Large intestine (tissue), 12 donors: ENCODE measurements at places on chromosomes 12 and 14. TPM values are rescaled to one million over a fixed set of nuclear protein-coding genes. Genes with fewer than 3 reads are reported as not detected.

DNA sequence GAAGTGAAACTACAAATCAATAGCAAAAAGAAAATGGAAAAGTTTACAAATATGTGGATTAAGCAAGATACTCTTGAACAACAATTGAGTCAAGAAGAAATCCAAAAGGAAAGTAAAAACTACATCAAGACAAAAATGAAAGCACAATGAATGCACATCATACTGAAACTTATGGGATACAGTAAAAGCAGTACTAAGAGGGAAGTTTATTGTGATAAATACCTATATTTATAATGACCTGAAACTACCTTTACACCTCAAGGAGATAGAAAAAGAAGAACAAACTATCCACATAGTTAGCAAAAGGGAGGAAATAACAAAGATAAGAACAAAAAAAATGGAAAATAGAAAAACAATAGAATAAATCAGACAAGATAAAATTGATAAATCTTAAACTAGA lies 375.0 kb downstream of the TRHDE start:
- H3K27ac ChIP-seq: no peak overlapping the region
- DNase-seq: no peak
- no peaks in the 10 kb centered on the region for H3K27me3 ChIP-seq
- peaks cover 7% of the 10 kb centered on the region for H3K36me3 ChIP-seq
- H3K4me1 ChIP-seq: no peaks in the 10 kb centered on the region
- H3K4me3 ChIP-seq: no peak overlapping the region

DNA sequence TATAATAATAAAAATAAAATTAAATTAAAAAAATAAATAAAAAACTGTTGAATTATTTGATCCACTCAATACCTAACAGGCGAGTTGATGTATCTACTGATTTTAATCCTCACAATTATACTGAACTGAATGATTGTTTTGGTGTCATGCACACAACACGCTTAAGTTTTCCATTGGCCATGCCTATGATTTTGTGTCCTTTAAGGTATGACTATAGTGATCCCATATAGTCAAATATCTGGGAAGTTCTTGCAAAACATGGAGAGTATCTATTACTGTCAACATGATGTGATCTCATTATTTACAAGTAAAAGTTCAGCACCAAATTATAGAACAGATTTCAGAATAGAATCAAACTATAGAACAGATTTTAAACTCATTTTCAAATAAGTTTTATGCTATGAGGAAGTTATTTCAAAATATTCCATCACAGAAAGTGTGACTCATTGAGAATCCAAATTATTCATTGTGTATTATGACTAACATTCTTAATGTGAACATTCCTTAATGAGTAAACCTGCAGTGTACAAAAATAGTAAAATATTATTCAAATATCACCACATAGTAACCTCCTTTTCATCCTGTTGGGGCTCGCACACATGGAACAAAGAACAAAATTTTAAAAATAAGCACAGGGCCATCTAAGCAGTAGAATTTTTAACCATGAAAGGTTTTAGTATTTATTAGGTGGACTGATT lies 190.4 kb downstream of the SLC25A21 start:
- no peaks in the 10 kb centered on the region for H3K27me3 ChIP-seq
- no peaks in the 10 kb centered on the region for H3K4me1 ChIP-seq
- H3K36me3 ChIP-seq: no peaks in the 10 kb centered on the region
- H3K27ac ChIP-seq: no peak overlapping the region
- no peak overlapping the region for H3K4me3 ChIP-seq
- DNase-seq: no peak

DNA sequence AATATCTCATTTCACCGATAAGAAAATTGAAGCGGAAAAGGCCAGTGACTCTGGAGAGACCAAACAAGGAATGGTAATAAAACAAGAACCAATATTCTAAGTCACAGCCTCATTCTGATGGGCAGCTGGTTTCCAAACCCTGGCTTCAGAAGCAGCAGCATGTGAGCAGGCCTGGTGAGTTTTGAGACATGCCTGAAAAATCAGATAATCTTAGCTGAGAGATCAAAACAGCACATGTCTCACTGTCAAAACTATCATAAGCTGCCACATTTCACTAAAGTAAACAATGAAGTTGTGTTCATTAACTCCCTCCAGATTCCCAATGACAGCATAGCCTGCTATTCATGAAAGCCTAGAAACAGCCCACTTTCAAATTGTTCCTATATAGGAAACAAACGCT lies 36.5 kb downstream of the CIT start:
- H3K27me3 ChIP-seq: no peaks in the 10 kb centered on the region
- H3K27ac ChIP-seq: no peak overlapping the region
- no peaks in the 10 kb centered on the region for H3K4me1 ChIP-seq
- DNase-seq: no peak
- H3K36me3 ChIP-seq: peaks cover 5% of the 10 kb centered on the region

DNA sequence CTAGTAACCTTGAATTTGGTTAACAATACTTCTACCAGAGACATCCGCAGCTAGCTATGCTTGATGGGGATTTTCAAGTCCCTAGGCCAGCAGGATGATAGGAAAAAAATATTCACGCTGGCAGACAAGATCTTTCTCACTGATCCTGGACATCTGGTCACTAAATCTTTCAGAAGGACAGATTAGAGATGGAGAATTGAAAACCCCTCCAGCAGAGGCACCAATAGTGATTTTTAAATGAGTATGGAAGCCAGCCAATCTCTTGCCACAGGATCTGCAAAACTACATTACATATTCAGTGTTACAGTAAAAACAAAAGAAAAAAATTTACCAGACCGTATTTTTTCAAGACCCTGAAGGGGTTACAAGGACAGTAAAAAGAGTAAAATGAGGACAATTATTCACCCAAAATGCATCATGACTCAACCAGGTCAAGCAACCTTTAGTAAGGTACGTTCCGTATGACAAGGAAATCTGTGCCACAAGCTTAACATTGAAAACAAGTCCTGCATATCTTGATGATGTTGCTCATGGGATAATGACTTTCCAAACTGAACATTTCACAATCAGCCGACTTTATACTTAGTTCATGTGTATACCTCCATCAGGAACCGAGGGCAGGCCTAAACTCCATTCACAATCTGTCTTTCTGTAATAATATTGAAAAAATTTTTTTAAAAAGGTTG lies 239.5 kb downstream of the GXYLT1 start:
- no peaks in the 10 kb centered on the region for H3K27me3 ChIP-seq
- H3K4me1 ChIP-seq: no peaks in the 10 kb centered on the region
- no peak for DNase-seq
- no peaks in the 10 kb centered on the region for H3K36me3 ChIP-seq
- H3K27ac ChIP-seq: no peak overlapping the region
- H3K4me3 ChIP-seq: no peak overlapping the region

- H3K4me1 ChIP-seq: no peaks in the 10 kb centered on the region
- no peak overlapping the region for H3K27ac ChIP-seq
- DNase-seq: no peak
- H3K36me3 ChIP-seq: no peaks in the 10 kb centered on the region
These were observed 6.5 kb upstream of the PRPH start for GRCh38 chr12:49288412-49288853.

DNA sequence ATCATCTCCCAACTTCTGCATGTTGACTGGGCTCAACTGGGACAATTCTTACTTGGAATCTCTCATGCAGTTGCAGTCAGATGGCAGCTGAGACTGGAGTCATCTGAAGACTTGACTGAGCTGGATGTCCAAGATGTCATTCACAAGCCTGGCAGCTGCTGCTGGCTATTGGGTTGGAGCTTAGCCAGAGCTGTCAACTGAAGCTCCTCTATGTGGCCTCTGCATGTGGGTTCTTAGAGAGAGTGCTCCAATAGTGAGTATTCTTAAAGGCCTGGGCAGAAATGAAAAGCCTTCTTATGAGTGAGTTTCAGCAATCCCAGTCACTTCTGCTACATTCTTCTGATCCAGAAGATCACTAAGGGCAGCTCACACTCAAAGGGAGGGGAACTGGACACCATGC lies 440.9 kb downstream of the LRIG3 start:
- DNase-seq: no peak
- H3K27me3 ChIP-seq: no peaks in the 10 kb centered on the region
- H3K4me3 ChIP-seq: no peak overlapping the region

GRCh38 chr12:105852951-105853350 lies 285.8 kb downstream of the NUAK1 start:
- no peak overlapping the region for H3K4me3 ChIP-seq
- no peak for DNase-seq
- H3K27me3 ChIP-seq: peaks cover 2% of the 10 kb centered on the region
- H3K36me3 ChIP-seq: no peaks in the 10 kb centered on the region
- H3K4me1 ChIP-seq: no peaks in the 10 kb centered on the region
- no peak overlapping the region for H3K27ac ChIP-seq

DNA sequence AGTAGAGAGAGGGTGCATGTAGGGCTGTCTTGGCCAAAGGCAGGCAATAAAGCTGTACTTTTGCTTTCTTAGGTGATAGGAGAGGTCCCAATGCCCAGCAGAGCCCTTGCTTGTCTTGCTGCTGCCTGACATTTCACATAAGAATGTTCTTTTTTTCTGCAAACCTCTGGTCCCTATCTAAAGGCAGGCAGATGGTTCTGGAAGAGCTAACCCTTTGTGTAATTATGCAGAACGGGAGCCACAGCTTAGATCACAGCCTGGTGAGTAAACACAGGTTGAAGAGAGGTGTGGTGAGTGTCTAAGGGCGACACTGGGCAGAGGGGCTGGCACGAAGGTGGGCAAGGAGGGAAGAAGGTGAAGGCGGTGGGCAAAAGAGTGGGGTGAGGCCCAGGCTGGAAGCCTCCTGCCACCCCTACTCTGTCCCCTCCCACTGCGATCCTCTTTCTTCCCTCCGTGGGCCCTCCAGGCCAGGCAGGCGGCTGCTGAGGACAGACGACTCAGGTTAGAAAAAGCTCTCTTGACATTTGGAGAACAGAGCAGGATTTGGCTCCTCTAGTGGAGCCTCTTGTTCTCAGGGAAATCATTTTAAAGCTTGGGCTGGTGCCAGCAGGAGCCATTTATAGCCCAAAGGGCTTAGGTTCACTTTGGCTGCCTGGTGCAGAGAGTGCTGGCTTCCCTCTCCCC lies 42.8 kb downstream of the PRMT8 start:
- DNase-seq: no peak
- H3K4me3 ChIP-seq: no peak overlapping the region
- H3K27me3 ChIP-seq: peaks cover 6% of the 10 kb centered on the region
- H3K27ac ChIP-seq: no peak overlapping the region

GRCh38 chr12:13195250-13195649 lies 1.3 kb upstream of the EMP1 start:
- H3K27ac ChIP-seq: peak overlapping the region; percentile 90
- no peak for DNase-seq
- no peaks in the 10 kb centered on the region for H3K36me3 ChIP-seq
- no peak overlapping the region for H3K4me3 ChIP-seq

- H3K4me1 ChIP-seq: peaks cover 22% of the 10 kb centered on the region
- H3K4me3 ChIP-seq: no peak overlapping the region
- no peaks in the 10 kb centered on the region for H3K36me3 ChIP-seq
- peak overlapping the region; percentile 55 for H3K27ac ChIP-seq
- no peaks in the 10 kb centered on the region for H3K27me3 ChIP-seq
- DNase-seq: no peak
These were observed 215.1 kb downstream of the CACNA1C start for GRCh38 chr12:2267703-2268470.

DNA sequence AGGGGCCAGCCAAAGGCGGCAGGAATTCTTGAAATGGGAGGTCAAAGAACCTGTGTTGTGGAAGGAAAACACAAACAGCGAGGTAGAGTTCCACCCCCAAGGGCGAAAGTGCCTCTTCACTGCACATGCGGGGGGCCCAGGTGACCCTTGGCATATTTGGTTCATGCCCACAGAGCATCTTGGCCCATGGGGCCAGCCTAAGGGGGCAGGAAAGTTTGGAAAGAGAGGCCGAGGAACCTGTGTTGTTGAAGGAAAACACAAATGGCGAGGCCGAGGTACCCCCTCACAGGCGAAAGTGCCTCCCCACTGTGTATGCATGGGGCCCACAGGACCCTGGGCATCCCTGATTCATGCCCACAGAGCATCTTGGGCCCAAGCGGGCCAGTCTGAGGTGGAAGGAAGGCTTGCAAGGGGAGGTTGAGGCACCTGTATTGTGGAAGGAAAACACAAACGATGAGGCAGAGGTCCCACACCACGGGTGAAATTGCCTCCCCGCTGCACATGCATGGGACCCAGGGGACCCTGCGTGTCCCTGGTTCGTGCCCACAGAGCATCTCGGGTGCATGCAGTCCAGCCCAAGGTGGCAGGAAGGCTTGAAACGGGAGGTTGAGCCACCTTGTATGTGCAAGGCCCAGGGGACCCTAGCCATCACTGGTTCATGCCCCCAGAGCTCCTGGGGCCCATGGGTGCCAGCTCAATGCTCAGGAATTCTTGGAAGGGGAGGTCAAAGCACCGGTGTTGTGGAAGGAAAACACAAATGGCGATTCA lies 384.1 kb downstream of the ALG10 start:
- H3K27ac ChIP-seq: no peak overlapping the region
- H3K4me1 ChIP-seq: no peaks in the 10 kb centered on the region
- no peak overlapping the region for H3K4me3 ChIP-seq
- no peaks in the 10 kb centered on the region for H3K27me3 ChIP-seq

DNA sequence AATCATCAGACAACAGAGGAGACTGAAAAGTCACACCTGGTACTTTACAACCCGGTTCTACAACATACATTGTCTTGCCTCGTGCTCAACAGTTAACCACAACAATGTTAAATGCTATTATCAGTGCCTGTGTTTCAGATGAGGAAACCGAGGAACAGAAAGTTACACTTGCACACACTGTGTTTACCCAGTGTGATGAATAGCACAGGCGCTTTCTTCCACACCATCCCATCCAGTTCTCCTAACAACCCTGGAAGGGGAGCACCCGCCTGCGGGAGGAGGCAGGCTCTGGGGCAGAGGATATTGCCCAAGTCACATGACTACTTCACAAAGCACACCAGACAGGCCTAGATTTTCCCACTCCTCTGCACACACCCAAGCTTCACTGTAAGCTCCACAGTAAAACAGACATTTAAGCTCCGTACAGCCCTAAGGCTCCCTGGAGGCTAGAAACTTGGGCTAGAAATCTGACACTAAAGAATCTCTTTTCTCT lies 21.8 kb downstream of the NCKAP5L start:
- H3K27me3 ChIP-seq: no peaks in the 10 kb centered on the region
- H3K4me3 ChIP-seq: no peak overlapping the region
- no peak overlapping the region for H3K27ac ChIP-seq
- DNase-seq: no peak
- peaks cover 5% of the 10 kb centered on the region for H3K4me1 ChIP-seq

DNA sequence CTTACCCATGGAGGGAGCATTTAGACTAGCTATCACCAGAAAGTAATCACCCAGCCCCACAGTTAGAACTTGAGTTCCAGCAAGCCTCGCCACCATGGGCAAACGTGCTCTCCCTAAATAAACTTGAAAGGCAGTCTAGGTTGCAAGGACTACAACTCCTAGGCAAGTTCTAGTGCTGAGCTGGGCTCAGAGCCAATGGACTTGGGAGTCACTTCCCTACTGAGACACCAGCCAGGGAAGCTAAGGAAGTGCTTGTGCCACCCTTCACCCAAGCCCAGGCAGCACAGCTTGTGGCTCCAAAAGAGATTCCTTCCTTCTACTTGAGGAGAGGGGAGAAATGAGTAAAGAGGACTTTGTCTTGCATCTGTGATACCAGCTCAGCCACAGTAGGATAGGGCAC lies 57.9 kb downstream of the SLCO1A2 start:
- no peak overlapping the region for H3K4me3 ChIP-seq
- H3K27me3 ChIP-seq: no peaks in the 10 kb centered on the region
- DNase-seq: no peak

- H3K27me3 ChIP-seq: peaks cover 2% of the 10 kb centered on the region
- no peak for DNase-seq
- no peak overlapping the region for H3K27ac ChIP-seq
- H3K4me1 ChIP-seq: no peaks in the 10 kb centered on the region
These were observed 223.3 kb downstream of the CHST11 start for GRCh38 chr12:104680070-104680469.

GRCh38 chr14:99930420-99931274 lies 134.6 kb upstream of the EVL start:
- no peak overlapping the region for H3K27ac ChIP-seq
- H3K4me1 ChIP-seq: no peaks in the 10 kb centered on the region
- H3K27me3 ChIP-seq: no peaks in the 10 kb centered on the region
- H3K36me3 ChIP-seq: peaks cover 2% of the 10 kb centered on the region

RERG gene
- polyA plus RNA-seq: 6.8 TPM

KRT73 gene
- 0.97 TPM for polyA plus RNA-seq

PCNX1 gene
- 43.9 TPM for polyA plus RNA-seq
